Activated naive CD8-positive, alpha-beta T cell treated with anti-CD3 and anti-CD28 coated beads, Interleukin-2, amount 10 ng/mL, durations not matched to agents 7 days and 5 days (primary cell): ENCODE measurements at places on chromosomes 3 and 15. TPM values are rescaled to one million over a fixed set of nuclear protein-coding genes. Genes with fewer than 3 reads are reported as not detected.
A peak's percentile ranks its signal among the peaks of the same experiment; 100 is the strongest.

DNA sequence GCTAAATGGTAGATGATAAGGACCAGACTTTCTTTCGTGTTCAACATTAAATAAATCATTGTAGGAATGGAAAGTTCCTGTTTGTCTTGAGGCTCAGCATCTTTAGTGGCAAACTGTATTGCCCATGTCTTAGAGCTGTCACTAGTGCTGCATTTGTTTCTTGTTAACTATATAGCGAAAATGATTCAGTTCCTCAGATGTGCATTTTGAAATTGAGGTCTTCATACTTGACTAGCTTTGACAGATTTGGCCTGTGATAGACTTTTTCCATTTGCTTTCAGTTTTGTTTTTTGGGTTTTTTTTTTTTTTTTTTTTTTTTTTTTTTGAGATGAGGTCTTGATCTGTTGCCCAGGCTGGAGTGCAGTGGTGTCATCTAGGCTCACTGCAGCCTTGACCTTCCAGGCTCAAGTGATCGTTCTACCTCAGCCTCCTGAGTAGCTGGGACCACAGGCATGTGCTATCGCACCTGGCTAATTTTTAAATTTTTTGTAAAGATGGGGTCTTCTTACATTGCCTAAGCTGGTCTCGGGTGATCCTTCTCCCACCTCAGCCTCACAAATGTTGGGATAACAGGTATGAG lies 9.5 kb upstream of the RPLP1 start:
- H3K4me1 ChIP-seq: peaks cover 13% of the 10 kb centered on the region
- peak overlapping the region; percentile 76 for H3K27ac ChIP-seq
- no peak overlapping the region for H3K4me3 ChIP-seq
- DNase-seq: no peak

DNA sequence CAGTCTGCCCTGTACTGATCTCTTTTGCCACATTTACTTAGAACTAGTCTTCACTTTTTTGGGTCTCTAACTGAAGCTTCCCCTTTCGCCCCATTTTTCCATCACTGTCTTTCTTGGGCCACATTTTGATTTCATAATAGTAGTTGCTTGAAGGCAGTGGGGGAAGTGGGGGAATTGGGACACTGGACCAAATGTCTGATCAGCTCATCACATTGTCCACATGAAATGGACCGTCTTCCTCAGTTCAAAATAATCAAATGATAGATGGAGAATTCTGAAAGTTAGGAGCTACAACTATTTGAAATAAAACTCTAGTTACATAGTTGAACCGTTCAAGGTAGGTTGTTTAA lies 747 bp downstream of the PDCD6IP start:
- peaks cover 35% of the 10 kb centered on the region for H3K4me1 ChIP-seq
- peaks cover 2% of the 10 kb centered on the region for H3K27me3 ChIP-seq
- H3K4me3 ChIP-seq: peak overlapping the region; percentile 93
- no peak for DNase-seq

DNA sequence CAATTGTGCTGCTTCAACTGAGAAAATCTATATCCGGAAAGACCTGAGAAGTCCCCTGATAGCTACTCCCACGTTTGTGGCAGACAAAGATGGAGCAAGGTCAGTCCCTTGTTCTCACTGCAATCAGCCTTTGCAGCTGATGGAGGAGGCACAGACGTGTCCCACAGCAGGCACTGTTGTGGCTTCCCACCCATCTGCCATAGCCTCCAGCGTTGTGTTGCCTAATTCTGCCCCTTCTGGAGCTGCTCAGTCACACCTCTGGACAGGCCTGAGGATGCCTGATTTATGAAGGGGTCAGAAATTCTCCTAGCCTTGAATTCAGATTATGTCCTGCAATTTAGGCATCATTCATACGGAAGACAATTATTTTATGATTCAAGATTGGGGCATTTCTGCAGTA lies 41.9 kb downstream of the MRPS25 start:
- no peak for DNase-seq
- H3K27ac ChIP-seq: no peak overlapping the region
- H3K4me1 ChIP-seq: peaks cover 3% of the 10 kb centered on the region
- peaks cover 28% of the 10 kb centered on the region for H3K36me3 ChIP-seq

DNA sequence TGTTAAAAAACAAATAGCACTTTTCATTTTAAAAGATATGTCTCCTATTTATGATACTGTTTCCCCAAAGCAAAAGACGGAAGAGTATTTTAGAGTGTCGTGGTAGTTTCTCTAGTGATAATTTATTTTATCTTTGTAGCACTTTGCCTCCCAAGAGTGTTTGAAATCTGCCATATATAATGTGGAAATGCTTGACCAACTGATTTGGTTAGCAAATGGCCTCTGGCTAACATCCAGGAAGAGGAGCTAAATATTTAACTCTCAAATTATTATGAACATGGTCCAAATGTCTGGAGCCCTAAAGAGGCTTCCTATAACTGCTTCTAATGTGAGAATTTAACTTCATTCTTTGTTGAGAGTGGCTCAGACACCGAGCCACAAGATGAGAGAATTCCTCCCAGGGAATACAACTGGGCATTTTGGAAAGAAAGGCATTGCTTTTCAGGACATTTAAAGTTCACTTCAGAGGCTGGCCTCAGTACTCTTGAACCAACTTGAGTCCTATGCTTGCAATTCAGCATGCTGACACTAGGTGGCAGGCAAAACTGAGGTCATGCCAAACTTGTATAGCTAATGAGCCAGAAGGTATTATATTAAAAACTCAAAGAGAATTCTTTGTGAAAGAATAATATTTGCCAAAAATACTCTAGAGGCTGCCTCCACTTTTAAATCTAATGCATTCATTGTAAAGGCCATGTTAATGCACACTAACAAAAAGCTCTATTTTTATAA lies 104.5 kb downstream of the RARB start:
- DNase-seq: no peak
- no peak overlapping the region for H3K4me3 ChIP-seq
- H3K4me1 ChIP-seq: no peaks in the 10 kb centered on the region

- peak overlapping the region; percentile 24 for H3K27ac ChIP-seq
- H3K4me3 ChIP-seq: no peak overlapping the region
- H3K4me1 ChIP-seq: peaks cover 12% of the 10 kb centered on the region
- no peak for DNase-seq
- H3K36me3 ChIP-seq: peaks cover 4% of the 10 kb centered on the region
- H3K27me3 ChIP-seq: no peaks in the 10 kb centered on the region
Observed at GRCh38 chr15:63948971-63949370, 97.3 kb downstream of the DAPK2 start.

- H3K27ac ChIP-seq: peak overlapping the region; percentile 92
- DNase-seq: no peak
- no peaks in the 10 kb centered on the region for H3K27me3 ChIP-seq
- H3K4me3 ChIP-seq: peak overlapping the region; percentile 64
Observed at GRCh38 chr15:50883903-50884302, 24.6 kb upstream of the AP4E1 start.

TMIE gene
- 0.36 TPM for total RNA-seq

REC114 gene
- total RNA-seq: not detected

EIF4A2 gene
- 483 TPM for total RNA-seq
